Gastrocnemius medialis (tissue), 4 donors: ENCODE measurements at places on chromosomes 6 and 20. TPM values are rescaled to one million over a fixed set of nuclear protein-coding genes. Genes with fewer than 3 reads are reported as not detected.

SPTLC3 gene
- 2.4 TPM for total RNA-seq

PTK6 gene
- total RNA-seq = 0.36 TPM

NRSN1 gene
- not detected for total RNA-seq

GTF3C6 gene
- total RNA-seq = 105 TPM

GRCh38 chr6:17156112-17156921 is 54.5 kb downstream of the STMND1 start:
- H3K4me1 ChIP-seq = no peaks in the 10 kb centered on the region
- no peak overlapping the region for H3K4me3 ChIP-seq
- no peak overlapping the region for H3K27ac ChIP-seq
- peak; percentile 49 for DNase-seq

GRCh38 chr6:12750416-12750815 is 33.8 kb downstream of the PHACTR1 start:
- H3K27ac ChIP-seq = no peak overlapping the region
- no peaks in the 10 kb centered on the region for H3K36me3 ChIP-seq
- DNase-seq = no peak
- no peaks in the 10 kb centered on the region for H3K4me1 ChIP-seq

DNA sequence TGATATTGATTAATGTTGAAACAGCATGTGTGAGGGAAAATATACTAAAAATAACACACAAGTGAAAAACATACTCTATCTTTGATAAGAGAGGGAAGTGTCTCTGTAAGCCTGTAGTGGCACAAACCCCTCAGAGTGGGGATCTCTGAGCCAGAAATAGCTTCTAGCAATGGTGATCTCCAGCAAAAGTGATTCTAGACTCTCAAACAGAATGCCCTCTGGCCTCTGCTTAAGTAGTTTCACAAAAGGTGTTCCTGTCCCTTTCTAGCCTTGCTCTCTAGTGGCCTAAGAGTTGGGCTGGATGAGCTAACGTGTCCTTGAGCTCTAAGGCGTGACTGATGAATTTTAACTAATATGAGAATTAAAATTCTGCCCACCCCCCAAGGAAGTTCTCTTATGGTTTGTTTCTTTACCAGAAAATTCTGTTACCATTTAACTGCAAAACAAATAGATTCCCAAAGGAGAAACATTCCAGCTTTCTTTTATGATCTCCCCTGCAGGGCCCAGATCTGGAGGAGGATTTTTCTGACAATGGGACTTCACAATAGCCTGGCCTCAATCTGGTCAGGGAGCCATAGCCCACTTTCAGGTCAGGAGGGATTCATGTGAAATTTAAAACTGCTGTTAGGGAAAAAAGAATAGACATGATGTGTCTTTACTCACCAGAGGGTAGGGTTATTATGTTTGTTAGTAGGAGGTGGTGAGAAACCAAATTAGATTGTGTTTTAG is 182.5 kb upstream of the LAMP5 start:
- H3K27me3 ChIP-seq = no peaks in the 10 kb centered on the region
- H3K4me1 ChIP-seq = no peaks in the 10 kb centered on the region
- no peak overlapping the region for H3K27ac ChIP-seq
- no peak overlapping the region for H3K4me3 ChIP-seq

DNA sequence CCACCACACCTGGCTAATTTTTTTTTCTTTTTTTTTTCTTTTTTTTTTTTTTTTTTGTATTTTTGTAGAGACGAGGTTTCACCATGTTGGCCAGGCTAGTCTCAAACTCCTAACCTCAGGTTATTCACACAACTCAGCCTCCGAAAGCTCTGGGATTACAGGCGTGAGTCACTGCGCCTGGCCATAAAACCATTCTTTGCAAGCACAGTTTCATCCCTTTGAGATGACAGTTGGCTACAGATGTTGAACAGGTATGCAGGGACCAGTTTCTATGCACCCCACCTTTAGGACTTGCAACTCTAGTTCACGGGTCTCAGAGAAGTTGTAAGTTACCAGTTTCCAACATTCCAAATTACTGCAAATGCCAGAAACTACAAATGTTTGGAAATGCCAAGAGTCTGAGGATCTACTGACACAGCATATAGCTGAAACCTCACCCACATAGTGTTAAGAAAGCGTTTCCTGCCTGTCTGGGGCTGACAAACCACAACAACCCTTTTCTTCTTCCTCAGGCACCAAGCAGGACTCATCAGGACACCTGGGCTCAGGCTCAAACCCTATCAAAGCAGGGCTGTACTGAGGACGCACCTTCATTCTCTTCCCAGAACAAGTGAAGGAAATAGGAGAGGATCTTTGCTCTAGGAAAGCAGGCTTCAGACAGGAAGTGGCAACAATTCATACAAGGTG is 22.9 kb downstream of the ARHGAP18 start:
- no peaks in the 10 kb centered on the region for H3K36me3 ChIP-seq
- no peak for DNase-seq
- H3K4me3 ChIP-seq = no peak overlapping the region
- H3K27ac ChIP-seq = no peak overlapping the region
- H3K4me1 ChIP-seq = peaks cover 49% of the 10 kb centered on the region
- H3K27me3 ChIP-seq = no peaks in the 10 kb centered on the region

GRCh38 chr6:134830940-134831339 is 119.0 kb downstream of the ALDH8A1 start:
- H3K27me3 ChIP-seq = no peaks in the 10 kb centered on the region
- no peaks in the 10 kb centered on the region for H3K36me3 ChIP-seq
- H3K4me1 ChIP-seq = peaks cover 13% of the 10 kb centered on the region
- H3K27ac ChIP-seq = no peak overlapping the region
- DNase-seq = no peak
- no peak overlapping the region for H3K4me3 ChIP-seq

- H3K4me3 ChIP-seq = no peak overlapping the region
- no peak overlapping the region for H3K27ac ChIP-seq
- no peaks in the 10 kb centered on the region for H3K27me3 ChIP-seq
- peaks cover 10% of the 10 kb centered on the region for H3K4me1 ChIP-seq
- DNase-seq = no peak
These were observed 3.7 kb upstream of the TXNDC5 start for GRCh38 chr6:7914311-7914710.

GRCh38 chr6:96058082-96058481 is 42.3 kb downstream of the FUT9 start:
- no peak for DNase-seq
- no peak overlapping the region for H3K4me3 ChIP-seq
- H3K27ac ChIP-seq = no peak overlapping the region
- H3K4me1 ChIP-seq = no peaks in the 10 kb centered on the region

DNA sequence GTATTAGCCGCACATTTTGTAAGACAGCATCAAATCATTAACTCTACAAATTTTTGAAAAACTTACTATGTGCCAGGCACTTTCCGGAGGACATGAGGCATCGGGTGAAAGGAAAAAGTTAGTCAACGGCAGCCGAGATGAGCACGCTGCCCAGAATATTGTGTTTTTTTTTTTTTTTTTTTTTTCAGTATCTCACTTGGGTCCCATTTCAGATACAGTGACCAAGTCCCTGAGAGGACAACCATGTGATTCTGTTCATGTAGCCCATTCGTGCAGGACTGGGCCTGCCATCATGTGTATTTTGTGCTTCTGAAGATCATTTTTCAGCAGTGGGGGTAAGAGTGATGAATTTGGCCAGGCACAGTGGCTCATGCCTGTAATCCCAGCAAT is 1.3 kb downstream of the SLA2 start:
- H3K4me1 ChIP-seq = no peaks in the 10 kb centered on the region
- no peaks in the 10 kb centered on the region for H3K27me3 ChIP-seq
- no peak overlapping the region for H3K4me3 ChIP-seq
- no peak overlapping the region for H3K27ac ChIP-seq
- no peak for DNase-seq

DNA sequence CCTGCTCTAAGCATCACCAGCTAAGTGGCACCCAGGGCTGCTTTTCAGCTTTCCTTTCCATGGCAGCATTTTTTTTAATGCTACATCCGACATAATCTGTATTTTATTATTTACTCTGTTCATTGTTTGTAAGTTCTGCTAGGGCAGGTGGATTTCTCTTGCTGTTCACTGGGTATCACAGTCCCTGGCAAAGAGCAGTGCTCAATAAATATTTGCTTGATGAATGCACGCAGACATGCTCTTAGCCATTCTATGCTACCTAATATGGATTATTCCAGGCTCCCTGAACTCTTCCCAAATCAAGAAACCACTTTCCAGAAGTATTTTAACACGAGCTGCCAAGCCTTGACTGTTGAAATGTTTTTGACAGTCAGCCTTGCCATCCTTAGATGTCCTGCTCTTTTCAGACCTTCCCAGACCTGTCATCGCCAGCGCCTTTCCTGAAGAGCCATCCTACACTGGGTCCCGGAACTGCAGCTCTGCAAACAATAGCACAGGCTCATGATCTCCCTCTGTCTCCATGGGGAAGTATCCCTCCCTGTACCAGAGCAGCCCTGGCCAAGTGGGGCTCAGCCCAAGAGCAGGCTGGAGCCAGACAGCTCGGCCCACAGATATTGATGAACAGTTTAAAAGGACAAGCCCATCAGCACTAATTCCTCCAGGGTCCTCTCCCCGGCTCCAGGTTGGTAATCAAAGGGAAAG is 136.5 kb upstream of the CDH4 start:
- DNase-seq = no peak
- H3K27me3 ChIP-seq = peaks cover 4% of the 10 kb centered on the region
- no peaks in the 10 kb centered on the region for H3K4me1 ChIP-seq
- no peaks in the 10 kb centered on the region for H3K36me3 ChIP-seq
- no peak overlapping the region for H3K4me3 ChIP-seq

- peak within 1 kb of the TSS; percentile 78 for H3K4me3 ChIP-seq
- H3K36me3 ChIP-seq = no peaks in the 10 kb centered on the region
- no peaks in the 10 kb centered on the region for H3K27me3 ChIP-seq
- DNase-seq = no peak
- H3K27ac ChIP-seq = peak within 1 kb of the TSS; percentile 70
- H3K4me1 ChIP-seq = no peaks in the 10 kb centered on the region
These were observed at the start of gene ATP9A for GRCh38 chr20:51767867-51768758. ATP9A (minus strand) TSS chr20:51768390; CDS start chr20:51768369, 21 bp downstream.

- H3K27ac ChIP-seq = no peak overlapping the region
- DNase-seq = no peak
- H3K27me3 ChIP-seq = no peaks in the 10 kb centered on the region
- H3K4me1 ChIP-seq = no peaks in the 10 kb centered on the region
These were observed 374.3 kb downstream of the LMBRD1 start for GRCh38 chr6:69422475-69422874.

DNA sequence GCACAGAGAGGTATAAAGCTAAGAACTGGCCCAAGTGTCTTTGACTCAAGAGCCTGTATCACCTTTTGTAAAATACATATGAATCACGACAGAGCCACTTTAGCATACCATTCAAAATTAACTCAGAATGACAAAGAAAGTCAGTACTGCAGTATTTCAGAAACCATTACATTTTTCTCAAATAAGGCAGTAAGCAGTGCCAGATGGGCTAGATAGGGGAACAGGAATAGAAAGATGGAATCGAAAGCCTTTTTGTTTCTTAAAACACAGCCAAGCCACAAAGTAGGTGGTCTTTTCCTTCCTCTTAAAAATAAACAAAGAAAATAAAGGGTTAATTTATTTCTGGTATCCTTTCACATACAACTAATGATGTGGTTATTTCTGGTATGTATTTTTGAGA is 10.3 kb downstream of the CLDN20 start:
- H3K4me3 ChIP-seq = no peak overlapping the region
- DNase-seq = no peak
- no peaks in the 10 kb centered on the region for H3K27me3 ChIP-seq
- H3K36me3 ChIP-seq = no peaks in the 10 kb centered on the region
- H3K4me1 ChIP-seq = peaks cover 22% of the 10 kb centered on the region

DNA sequence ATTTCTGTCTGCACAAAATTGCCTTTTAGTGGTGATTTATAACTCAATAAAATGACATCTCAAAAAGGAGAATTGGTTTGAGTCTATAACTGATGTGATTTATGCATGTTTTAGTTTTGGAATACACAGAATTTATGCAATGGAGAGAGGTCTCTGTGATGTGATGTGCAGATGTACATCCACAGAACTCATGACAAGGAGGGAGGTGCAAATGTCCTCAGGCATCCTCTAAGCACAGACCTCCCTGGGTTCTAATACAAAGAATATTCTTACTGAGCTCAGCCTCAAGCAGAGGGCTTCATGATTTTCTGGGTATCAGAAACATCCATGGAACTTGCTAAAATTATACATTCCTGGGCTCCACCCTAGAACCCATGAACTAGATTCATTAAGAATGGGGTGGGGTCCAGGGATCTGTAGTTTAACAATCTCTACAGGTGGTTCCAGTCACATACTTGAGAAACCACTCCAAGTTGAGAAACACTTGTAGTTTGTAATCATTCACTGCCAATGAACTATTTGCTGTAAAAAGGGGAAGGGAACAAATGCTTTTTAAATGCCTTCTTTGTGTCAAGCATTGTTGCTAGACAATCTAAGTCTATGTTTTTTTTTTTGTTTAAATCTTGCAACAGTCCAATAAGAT is 60.2 kb upstream of the NEDD9 start:
- DNase-seq = no peak
- H3K27ac ChIP-seq = no peak overlapping the region
- no peak overlapping the region for H3K4me3 ChIP-seq
- no peaks in the 10 kb centered on the region for H3K27me3 ChIP-seq
- H3K36me3 ChIP-seq = no peaks in the 10 kb centered on the region
- no peaks in the 10 kb centered on the region for H3K4me1 ChIP-seq

DNA sequence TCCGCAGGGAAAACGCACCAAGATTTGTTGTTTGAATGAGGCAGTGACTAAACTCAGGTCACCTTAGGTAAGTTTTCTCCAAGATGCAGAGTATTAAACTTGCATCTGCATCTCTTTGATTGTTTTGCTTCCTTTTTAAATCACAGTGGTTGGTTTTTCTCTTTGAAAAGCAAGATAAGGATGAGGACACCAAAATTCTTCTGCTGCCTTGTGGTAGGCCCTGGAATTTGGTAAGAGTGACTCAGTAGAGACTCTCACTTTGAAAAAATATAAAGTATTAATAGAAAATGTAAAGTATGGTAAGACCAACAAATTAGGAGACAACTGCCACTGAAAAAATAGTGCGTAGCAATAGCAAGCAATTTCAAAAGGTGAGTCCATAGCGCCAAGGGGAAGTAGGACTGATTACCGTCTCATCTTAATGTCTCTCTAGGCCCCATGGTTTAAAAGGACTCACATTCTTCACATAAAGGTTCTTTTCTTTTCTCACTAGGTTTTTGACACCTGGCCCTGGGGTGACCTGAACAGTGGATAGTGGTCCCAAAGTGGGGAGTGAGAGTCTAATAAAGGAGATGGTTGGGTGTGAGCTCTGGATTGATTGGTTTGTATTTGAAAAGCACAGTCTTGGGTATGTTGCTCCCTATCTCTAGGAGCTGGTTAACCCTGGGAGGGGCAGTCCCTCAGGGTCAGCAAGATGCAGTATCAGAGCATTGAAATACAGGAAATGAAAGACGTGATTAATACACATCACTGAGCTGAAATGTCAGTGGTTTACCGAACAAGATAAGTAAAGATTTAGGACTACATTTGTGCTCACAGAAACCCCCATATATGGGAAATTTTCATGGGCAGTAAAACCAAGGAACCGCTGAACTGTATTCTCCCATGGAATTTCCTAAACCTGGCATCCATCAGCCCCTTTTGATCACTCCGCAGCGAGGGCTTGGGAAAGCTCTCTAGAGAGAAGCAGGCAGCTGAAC is 221.2 kb downstream of the SLC24A3 start:
- no peaks in the 10 kb centered on the region for H3K27me3 ChIP-seq
- H3K4me1 ChIP-seq = peaks cover 30% of the 10 kb centered on the region
- H3K4me3 ChIP-seq = no peak overlapping the region
- no peak for DNase-seq
